ENCODE measurements at places on chromosomes 16 and 17. TPM values are rescaled to one million over a fixed set of nuclear protein-coding genes. Genes with fewer than 3 reads are reported as not detected.

DNA sequence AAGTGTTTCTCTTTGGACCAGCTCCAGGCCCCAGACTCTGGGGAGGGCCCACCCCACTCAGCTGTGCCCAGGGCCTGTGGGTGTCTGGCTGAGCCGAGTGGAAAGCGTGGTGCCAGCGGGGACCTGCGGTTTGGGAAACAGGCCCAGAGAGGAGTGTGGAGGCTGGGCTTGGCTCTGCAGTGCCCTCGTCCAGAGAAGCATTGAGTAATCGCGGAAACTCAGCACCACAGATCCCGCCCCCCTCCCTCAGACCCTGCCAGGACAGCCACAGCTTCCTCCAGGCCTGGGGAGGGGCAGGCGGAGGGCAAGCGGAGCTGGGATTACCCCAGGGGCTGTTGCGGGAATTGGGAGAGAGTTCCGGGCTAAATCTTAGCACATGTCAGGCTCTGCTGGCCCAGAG is 14.6 kb upstream of the PITPNA start:
- H3K27me3 ChIP-seq = no peaks in the 10 kb centered on the region
- peak overlapping the region; percentile 94 for H3K27ac ChIP-seq
- DNase-seq = peak; percentile 81
- peaks cover 28% of the 10 kb centered on the region for H3K4me1 ChIP-seq

Gene KRT10
- 12.3 TPM for total RNA-seq

Gene COPZ2
- total RNA-seq = 68.6 TPM

- no peak overlapping the region for H3K4me3 ChIP-seq
- peak; percentile 40 for DNase-seq
- peak overlapping the region; percentile 49 for H3K27ac ChIP-seq
- H3K36me3 ChIP-seq = no peaks in the 10 kb centered on the region
- H3K4me1 ChIP-seq = peaks cover 35% of the 10 kb centered on the region
- H3K27me3 ChIP-seq = no peaks in the 10 kb centered on the region
Observed at GRCh38 chr17:77882481-77883212, 75.9 kb upstream of the TNRC6C start.

DNA sequence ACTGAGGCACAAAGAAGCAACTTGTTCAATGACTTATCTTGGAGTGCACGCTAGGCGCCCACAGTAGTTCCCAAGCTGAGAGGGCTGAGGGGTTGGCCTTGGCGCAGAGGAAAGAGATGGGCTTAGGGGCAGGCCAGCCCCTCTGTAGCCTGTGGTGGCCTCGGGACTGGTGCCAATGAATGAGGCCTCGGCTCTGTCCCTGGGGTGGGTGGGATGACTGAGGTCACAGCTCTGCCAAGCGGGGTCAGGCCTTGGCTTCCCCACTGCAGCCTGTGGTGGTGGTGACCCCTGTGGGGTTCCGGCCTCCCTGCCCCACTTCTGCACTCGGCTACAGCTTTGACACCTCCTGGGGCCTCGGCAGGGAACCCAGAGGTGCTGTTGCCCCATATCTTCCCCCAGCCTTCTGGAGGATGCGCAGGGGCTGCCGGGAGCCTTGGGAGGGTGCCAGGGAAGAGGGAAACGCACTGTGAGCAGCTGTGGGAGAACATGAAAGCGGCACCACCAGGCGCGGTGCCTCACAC is 46.0 kb downstream of the BEAN1 start:
- DNase-seq = no peak
- no peaks in the 10 kb centered on the region for H3K4me1 ChIP-seq
- no peaks in the 10 kb centered on the region for H3K36me3 ChIP-seq

DNA sequence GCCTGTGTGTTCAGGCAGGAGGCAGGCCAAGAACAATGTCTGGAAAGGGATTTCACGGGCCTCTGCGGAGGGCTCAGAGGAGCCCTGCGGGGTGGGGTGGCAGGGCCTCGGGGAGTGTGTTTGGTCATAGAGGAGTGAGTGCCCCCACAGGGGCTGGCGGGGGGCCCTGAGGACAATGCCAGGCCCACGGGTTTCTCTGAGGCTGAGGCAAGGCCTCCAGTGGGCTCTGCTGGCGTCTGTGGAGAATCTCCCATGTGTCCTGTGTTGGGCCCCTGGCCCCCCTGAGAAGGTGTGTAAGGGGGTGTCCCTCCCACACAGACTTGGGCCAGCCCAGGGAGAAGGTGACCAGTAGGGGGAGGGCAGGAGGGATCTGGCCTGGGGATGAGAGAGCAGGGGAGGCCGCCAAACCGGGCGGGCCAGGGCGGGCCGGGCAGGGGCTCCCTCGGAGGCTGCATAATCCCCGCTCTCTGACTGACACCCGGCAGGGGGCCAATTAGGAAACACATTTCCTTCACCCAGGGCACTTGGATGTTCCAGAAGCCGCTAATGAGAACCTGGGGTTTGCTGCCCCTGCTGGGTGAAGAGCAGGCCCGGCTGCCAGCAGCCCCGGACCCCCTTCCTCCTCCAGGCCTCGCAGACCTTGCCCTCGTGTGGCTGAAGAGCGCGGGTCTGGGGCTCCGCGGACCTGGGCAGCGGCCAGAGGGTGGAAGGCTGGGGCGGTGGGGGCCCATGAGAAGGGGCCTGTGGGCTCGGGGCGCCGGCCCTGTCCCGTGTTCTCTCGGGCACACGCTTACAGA is 204.2 kb downstream of the NTN1 start:
- DNase-seq = no peak
- H3K27me3 ChIP-seq = no peaks in the 10 kb centered on the region
- H3K4me3 ChIP-seq = no peak overlapping the region
- H3K36me3 ChIP-seq = no peaks in the 10 kb centered on the region

DNA sequence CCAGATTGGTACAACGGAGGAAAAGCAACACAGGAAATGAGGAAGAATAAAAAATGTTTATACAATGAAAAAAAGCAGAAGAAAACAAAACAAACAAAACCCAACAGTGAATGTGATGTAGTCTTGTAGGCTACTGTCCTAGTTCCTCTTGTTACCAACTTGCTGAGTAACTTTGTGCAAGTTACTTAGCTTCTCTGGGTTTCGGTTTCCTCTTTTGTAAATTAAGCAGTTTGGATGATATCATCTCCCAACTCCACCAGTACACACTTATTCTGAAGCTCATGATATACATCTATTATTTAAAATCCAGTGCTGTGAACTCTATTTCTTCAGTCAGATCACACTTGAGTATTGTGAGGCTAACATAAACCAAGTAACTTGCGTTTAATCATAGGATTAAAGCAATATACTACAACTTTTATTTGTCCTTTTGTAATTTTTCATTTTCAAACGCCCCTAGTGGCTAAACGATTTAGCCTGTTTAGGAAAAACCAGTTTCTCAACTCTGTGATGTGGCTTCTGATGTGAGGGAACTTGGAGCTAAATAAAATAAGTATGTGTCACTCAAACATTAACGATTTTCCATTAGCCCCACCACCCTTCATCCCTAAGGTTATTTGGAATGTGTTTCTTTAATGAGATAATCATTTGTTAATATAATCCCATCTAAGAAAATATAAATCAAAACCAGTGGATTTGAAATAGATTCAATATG is 1.4 kb upstream of the UNK start:
- H3K36me3 ChIP-seq = peaks cover 5% of the 10 kb centered on the region
- peak overlapping the region; percentile 95 for H3K27ac ChIP-seq
- peaks cover 26% of the 10 kb centered on the region for H3K4me1 ChIP-seq

DNA sequence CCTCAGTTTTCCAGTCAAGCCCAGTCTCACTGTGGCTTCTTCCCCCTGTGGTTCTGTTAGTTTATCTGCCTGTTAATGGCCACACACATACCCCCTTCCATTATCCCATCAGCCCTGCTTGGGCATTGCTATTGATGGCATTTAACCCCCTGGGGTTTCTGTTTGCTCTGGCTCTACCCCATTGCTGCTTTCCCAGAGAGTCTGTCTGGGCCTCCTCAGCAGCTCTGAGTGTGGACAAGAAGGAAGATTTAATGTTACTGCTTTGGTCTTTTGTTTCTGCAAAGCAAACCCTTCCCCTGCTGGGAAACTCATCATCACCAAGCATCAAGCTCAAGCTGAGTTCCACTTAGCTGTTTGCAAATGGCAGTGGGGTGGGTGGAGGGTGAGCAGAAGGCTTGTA is 162.7 kb downstream of the CCT6B start:
- H3K4me3 ChIP-seq = no peak overlapping the region
- no peak overlapping the region for H3K27ac ChIP-seq
- H3K27me3 ChIP-seq = no peaks in the 10 kb centered on the region
- no peaks in the 10 kb centered on the region for H3K4me1 ChIP-seq
- no peak for DNase-seq
- no peaks in the 10 kb centered on the region for H3K36me3 ChIP-seq

- no peaks in the 10 kb centered on the region for H3K36me3 ChIP-seq
- no peak overlapping the region for H3K4me3 ChIP-seq
- H3K4me1 ChIP-seq = peaks cover 22% of the 10 kb centered on the region
- H3K27me3 ChIP-seq = no peaks in the 10 kb centered on the region
- no peak overlapping the region for H3K27ac ChIP-seq
Observed at GRCh38 chr16:84643674-84644073, 4.6 kb upstream of the KLHL36 start.

- no peak overlapping the region for H3K4me3 ChIP-seq
- H3K36me3 ChIP-seq = no peaks in the 10 kb centered on the region
- no peak overlapping the region for H3K27ac ChIP-seq
Observed at GRCh38 chr16:84633622-84634021, 14.7 kb upstream of the KLHL36 start.

Gene CTRL
- total RNA-seq = 0.87 TPM

Gene EVI2B
- 5.7 TPM for total RNA-seq

GRCh38 chr16:19114359-19115147 is 789 bp downstream of the ITPRIPL2 start:
- H3K36me3 ChIP-seq = peaks cover 16% of the 10 kb centered on the region
- peak overlapping the region; percentile 91 for H3K27ac ChIP-seq
- no peaks in the 10 kb centered on the region for H3K27me3 ChIP-seq
- DNase-seq = peak; percentile 47
- peaks cover 42% of the 10 kb centered on the region for H3K4me1 ChIP-seq

GRCh38 chr17:40486522-40487370 is 14.7 kb downstream of the TNS4 start:
- H3K27me3 ChIP-seq = no peaks in the 10 kb centered on the region
- peak; percentile 57 for DNase-seq
- H3K4me1 ChIP-seq = peaks cover 52% of the 10 kb centered on the region
- H3K4me3 ChIP-seq = no peak overlapping the region
- H3K27ac ChIP-seq = peak overlapping the region; percentile 56

DNA sequence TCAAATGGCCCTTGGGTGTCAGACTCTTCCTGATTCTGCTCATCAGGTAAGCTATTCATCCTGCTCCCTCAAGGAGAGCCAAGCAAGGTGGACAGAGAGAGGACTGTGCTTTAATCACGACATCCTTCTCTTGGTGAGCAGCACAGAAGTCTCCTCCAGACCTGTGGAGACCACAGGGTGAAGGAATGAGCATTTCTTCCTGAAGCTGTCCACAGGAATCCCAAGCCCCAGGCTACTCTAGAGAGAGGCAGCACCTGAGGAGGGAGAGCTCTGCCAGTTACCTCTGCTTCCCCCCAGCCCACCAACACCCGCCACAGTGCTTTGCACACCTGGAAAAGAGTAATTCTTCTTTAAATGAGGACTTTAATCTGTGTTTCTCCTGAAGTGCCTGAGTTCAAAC is 100.0 kb downstream of the PARN start:
- no peaks in the 10 kb centered on the region for H3K36me3 ChIP-seq
- no peak overlapping the region for H3K27ac ChIP-seq
- DNase-seq = no peak
- no peaks in the 10 kb centered on the region for H3K27me3 ChIP-seq

GRCh38 chr17:14058051-14058450 is 11.3 kb upstream of the COX10 start:
- no peaks in the 10 kb centered on the region for H3K4me1 ChIP-seq
- no peaks in the 10 kb centered on the region for H3K36me3 ChIP-seq
- DNase-seq = no peak

- no peak overlapping the region for H3K4me3 ChIP-seq
- no peaks in the 10 kb centered on the region for H3K4me1 ChIP-seq
- H3K27ac ChIP-seq = no peak overlapping the region
- DNase-seq = no peak
- H3K27me3 ChIP-seq = no peaks in the 10 kb centered on the region
Observed at GRCh38 chr17:72187556-72187955, 66.7 kb downstream of the SOX9 start.

DNA sequence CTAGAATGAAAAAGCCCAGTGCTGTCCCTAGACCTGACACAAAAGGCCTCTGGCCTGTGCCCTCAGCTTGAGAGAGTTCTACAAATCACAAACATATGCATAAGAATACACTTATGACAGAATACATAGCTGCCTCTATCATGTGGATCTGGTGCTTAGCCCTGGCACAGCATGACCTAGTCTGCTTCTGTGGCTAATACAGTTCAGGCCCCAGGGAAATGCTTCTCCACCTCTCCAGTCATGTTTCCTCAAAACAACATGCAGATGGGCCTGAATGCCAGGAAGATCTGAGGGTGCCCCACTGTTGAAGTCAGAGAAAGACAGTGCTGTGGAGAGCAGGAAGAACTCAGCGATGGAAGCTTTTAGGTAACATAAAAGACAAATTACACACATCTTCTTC is 231.9 kb upstream of the SALL1 start:
- no peaks in the 10 kb centered on the region for H3K27me3 ChIP-seq
- H3K4me3 ChIP-seq = no peak overlapping the region
- no peak overlapping the region for H3K27ac ChIP-seq
- H3K4me1 ChIP-seq = no peaks in the 10 kb centered on the region
- H3K36me3 ChIP-seq = no peaks in the 10 kb centered on the region
- no peak for DNase-seq

DNA sequence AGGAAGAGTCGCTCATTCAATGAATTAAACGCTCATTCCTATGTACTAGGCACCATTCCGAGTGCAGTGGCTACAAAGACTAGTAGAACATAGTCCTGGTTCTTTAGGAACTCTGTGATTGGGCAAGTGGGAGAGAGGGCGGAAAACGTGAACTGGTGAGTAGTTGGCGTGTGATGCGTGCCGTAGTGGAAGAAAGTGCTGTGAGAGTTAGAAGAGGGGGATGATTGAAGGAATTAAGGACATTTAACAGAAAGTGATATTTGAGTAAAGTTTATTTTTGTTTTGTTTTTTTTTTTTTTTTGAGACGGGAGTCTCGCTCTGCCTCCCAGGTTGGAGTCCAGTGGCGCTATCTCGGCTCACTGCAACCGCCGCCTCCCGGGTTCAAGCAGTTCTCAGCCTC is 7.9 kb upstream of the SLFN14 start:
- H3K4me1 ChIP-seq = no peaks in the 10 kb centered on the region
- H3K36me3 ChIP-seq = no peaks in the 10 kb centered on the region
- peak overlapping the region; percentile 86 for H3K4me3 ChIP-seq
- DNase-seq = no peak
- no peak overlapping the region for H3K27ac ChIP-seq
